ENCODE measurements at places on chromosomes 3 and 15. TPM values are rescaled to one million over a fixed set of nuclear protein-coding genes. Genes with fewer than 3 reads are reported as not detected.

CADPS gene
- 3.3 TPM for total RNA-seq

SEMA3G gene
- 0.66 TPM for total RNA-seq

MUSTN1 gene
- total RNA-seq = not detected

PAQR5 gene
- total RNA-seq = 0.89 TPM

SNRPA1 gene
- 82.2 TPM for total RNA-seq

GOLGA8R gene
- total RNA-seq = 8.0 TPM

B3GNT5 gene
- total RNA-seq = 29.1 TPM

RASL12 gene
- 14.0 TPM for total RNA-seq

MESP1 gene
- 0.89 TPM for total RNA-seq

EFCC1 gene
- total RNA-seq = 0.29 TPM

EOMES gene
- not detected for total RNA-seq

GNAT1 gene
- total RNA-seq = 0.27 TPM

IMPG2 gene
- 0.59 TPM for total RNA-seq

ATP11B gene
- 76.1 TPM for total RNA-seq

BLM gene
- 11.2 TPM for total RNA-seq

TMCO5A gene
- not detected for total RNA-seq

TLR9 gene
- 0.16 TPM for total RNA-seq

SLC6A6 gene
- total RNA-seq = 21.2 TPM

GOLGA8T gene
- 0.51 TPM for total RNA-seq

IQCH gene
- 1.6 TPM for total RNA-seq

TPRG1 gene
- total RNA-seq = 2.4 TPM

MUC4 gene
- 0.96 TPM for total RNA-seq

KIF23 gene
- 38.7 TPM for total RNA-seq

Measured in mesothelial cell of epicardium (in vitro differentiated cells).